ENCODE measurements at places on chromosomes 3 and 15.
A peak's percentile ranks its signal among the peaks of the same experiment; 100 is the strongest.

GRCh38 chr15:80142646-80143045 lies 10.2 kb upstream of the FAH start:
- DNase-seq, result no peak

DNA sequence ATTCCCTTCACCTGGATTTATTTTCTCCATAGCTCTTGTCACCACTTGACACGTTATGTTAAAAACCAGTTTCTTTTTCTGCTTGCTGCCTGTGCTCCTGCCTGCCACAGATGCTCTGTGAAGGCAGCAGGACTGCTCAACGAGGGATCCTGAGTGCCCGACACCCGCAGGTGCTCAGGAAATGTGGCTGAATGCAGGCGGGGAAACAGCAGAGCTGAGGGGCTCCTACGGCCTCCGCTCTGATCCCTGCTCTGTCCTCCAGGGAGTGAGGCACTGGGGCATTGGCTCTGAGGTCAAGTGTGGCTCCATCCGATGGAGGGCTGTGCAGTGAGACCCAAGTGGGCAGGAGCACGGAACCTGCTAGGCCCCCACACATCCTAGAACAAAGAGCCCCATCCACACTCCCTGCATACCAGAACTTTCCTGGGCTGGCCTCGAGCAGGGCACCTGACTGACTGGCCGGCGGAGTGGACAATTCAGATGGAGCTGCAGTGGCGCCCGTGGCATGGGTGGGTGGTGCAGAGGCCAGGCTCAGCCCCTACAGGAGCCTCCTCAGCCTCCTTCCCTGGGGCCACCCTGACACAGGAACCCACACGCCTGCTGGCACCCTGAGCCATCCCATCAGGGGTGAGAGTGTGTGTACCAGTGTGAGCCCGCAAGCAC lies 27.9 kb downstream of the IQSEC1 start:
- DNase-seq, result no peak

- no peak for DNase-seq
These were observed 171.0 kb downstream of the RBMS3 start for GRCh38 chr3:29451920-29452319.

DNA sequence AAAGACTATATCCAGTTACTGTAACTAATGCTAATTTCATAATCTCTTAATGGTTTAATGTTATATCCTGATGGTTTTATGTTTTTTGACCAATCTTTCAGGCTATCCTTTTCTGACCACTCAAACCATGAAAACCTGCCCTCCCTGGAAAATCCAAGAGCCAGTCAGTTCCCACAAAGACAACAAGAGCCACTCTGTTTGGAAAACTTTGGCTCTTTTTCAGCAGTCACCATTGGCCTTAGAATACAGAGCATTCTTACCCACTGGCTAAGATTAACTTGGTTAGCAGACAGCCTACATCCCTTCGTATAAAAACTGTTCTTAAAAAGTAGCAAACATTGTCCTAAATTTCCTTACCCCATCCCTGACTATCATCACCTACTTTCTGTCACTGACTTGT lies 32.9 kb downstream of the ALCAM start:
- DNase-seq, result no peak

- DNase-seq, result peak; percentile 58
These were observed 158.5 kb downstream of the FBLN2 start for GRCh38 chr3:13707456-13707855.

DNA sequence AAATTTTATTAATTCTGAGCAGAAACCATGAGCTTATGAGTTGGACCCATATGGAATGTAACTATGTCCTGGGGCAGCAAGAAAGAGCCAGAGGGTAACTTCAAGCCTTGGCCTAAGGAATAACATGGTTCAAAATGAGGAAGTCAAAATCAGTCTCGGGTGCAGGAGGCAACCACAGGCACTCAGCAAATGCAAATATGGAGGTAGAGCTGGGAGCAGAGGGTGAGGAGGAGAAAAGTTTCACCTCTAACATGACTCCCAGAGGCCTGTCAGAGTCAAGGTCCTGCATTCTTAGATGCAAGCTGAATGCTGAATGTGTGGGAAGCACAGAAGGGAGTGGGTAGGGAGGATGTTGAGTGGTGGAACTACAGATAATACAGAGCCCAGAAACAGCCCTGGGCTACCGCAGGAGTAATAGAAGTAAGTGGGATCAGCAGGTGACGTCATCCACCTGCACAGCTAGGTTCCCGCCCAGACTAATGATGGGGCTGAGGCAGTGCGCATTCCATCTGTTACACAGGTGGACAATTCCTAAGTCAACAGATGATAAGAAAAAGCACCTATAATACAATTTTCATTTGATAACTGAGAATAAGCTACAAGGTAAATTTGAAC lies 279.8 kb upstream of the ARRDC4 start:
- no peak for DNase-seq

GRCh38 chr3:173725507-173725906 lies 328.0 kb downstream of the NLGN1 start:
- no peak for DNase-seq

DNA sequence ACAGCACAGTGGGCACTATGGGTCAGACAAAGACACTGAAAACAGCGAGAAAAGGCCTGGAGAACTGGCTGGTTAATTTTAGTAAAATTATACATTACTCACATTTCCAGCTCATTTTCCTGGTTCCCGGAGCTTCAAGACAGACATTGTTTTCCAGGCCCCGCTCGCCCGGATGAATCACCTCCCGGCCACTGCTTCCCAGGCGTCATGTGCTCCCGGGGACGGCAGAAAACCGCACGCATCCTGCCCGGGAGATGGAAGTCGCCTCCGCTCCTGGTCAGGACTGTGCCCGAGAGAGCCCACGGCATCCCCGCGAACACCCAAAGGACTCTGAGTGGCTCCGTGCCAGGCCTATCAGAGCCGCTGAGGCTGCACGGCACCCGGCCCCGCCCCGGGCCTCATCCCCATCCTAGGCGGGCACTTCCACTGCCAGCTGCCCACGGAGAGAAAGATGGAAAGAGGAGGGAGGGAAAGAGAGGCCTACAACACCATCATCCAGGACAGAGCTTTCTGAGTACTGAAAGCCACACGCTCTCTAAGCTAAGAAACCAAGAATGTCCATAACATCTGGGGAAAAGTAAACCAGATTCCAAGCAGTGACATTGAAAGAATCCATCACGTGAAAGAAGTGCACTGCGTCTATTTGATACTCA lies 75.1 kb downstream of the VGLL4 start:
- no peak for DNase-seq

GRCh38 chr3:182303169-182303568 lies 490.1 kb upstream of the ATP11B start:
- DNase-seq, result no peak

GRCh38 chr3:143848704-143849103 lies 436 bp upstream of the SLC9A9 start:
- DNase-seq, result no peak

- no peak for DNase-seq
These were observed 61.1 kb upstream of the UNC13C start for GRCh38 chr15:53917109-53917508.

- no peak for DNase-seq
These were observed 45.2 kb upstream of the BDH1 start for GRCh38 chr3:197600796-197601565.
